ENCODE measurements at places on chromosomes 1 and 21.

- no peak for DNase-seq
Measured at GRCh38 chr1:85707267-85707989, 805 bp downstream of the ZNHIT6 start.

- no peak for DNase-seq
Measured at GRCh38 chr21:36027347-36027746, 33.0 kb downstream of the SETD4 start.

DNA sequence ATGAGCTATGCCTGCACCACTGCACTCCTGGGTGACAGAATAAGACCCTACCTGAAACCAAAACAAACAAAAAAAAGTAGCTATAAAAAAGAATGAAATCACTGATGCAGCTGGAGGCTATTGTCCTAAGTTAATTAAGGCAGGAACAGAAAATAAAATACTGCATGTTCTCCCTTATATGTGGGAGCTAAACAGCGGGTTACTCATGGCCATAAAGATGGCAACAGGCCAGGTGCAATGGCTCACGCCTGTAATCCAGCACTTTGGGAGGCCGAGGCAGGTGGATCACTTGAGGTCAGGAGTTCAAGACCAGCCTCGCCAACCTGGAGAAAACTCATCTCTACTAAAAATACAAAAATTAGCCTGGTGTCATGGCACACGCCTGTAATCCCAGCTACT, 152.7 kb downstream of the PIK3R3 start:
- no peak for DNase-seq

- DNase-seq, result no peak
Measured at GRCh38 chr1:20152599-20152930, 13.4 kb downstream of the PLA2G2F start.

DNA sequence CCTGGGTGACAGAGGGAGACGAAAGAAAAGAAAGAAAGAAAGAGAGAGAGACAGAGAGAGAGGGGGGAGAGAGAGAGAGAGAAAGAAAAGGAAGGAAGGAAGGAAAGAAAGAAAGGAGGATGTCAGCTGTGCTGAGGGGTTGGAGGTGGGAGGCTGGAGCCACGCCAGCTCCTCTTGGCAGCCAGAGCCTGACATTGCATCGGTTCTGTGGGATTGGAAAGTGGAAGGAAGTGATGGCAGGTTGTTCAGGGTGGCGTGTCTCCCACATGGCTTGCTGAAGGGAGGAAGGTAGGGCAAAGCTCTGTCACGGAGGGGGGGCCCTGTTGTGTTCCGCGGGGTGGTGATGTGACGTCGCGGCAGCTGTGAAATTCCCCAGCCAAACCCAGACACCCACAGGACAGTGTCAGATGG, 30.7 kb downstream of the EIF2D start:
- DNase-seq, result no peak

GRCh38 chr1:212727386-212728181, 27.9 kb upstream of the BATF3 start:
- DNase-seq, result no peak

DNA sequence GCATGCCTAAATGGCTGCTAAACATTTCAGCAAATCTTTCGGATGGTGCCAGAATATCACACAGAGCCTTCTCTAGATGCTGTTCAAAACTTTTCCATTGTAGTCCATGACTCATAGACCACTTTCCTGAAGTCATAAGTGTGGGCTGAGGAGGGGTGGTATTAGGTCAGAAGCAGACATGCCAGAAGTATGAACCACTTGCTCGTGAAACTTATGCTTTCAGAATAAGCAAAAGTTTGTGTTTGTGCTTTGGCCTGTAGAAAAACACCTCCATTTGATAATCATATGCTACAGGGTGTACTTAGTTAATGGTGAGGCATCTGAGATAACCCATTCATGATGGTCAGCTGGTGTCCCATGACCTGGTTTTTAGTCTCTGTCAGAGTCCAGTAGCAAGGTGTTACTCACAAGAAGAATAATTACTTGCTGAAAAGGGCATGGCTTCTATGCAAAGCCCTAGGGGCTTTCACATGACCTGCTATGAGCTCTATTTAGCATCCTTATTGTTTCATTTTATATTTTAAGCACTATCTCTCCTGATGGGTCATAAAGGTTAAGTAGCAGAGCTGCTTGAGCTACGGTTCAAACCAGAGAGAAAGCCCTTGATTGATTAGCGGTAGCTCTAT, 183.1 kb upstream of the IVNS1ABP start:
- no peak for DNase-seq

Measured in cortex of kidney (tissue), 1 donor.